ENCODE measurements at places on chromosomes 4 and X. TPM values are rescaled to one million over a fixed set of nuclear protein-coding genes. Genes with fewer than 3 reads are reported as not detected.

The P2RY10 gene
- 87.4 TPM for total RNA-seq

The L1CAM gene
- 1.0 TPM for total RNA-seq

The MAGEA8 gene
- total RNA-seq, result not detected

The ZNF157 gene
- 1.00 TPM for total RNA-seq

The DCAF4L1 gene
- total RNA-seq, result 0.42 TPM

The RAB41 gene
- total RNA-seq, result not detected

The KDR gene
- not detected for total RNA-seq

The MED12 gene
- total RNA-seq, result 89.9 TPM

The HEPH gene
- not detected for total RNA-seq

The CITED1 gene
- not detected for total RNA-seq

The ADH6 gene
- total RNA-seq, result not detected

The AFM gene
- not detected for total RNA-seq

The EDA2R gene
- total RNA-seq, result 1.3 TPM

The DCHS2 gene
- total RNA-seq, result 0.17 TPM

The SPANXA2 gene
- total RNA-seq, result not detected

The FOXP3 gene
- 4.3 TPM for total RNA-seq

The PLP1 gene
- total RNA-seq, result not detected

The DIPK2B gene
- not detected for total RNA-seq
